Activated gamma-delta T cell treated with Interleukin-2 at 50 U/mL for 16 hours (primary cell): ENCODE measurements at places on chromosomes 4 and X.

- DNase-seq: no peak
Measured at GRCh38 chr4:82232891-82233290, 140.9 kb downstream of the HNRNPD start.

- no peak for DNase-seq
Measured at GRCh38 chr4:112318239-112319142, 21.3 kb downstream of the ALPK1 start.

DNA sequence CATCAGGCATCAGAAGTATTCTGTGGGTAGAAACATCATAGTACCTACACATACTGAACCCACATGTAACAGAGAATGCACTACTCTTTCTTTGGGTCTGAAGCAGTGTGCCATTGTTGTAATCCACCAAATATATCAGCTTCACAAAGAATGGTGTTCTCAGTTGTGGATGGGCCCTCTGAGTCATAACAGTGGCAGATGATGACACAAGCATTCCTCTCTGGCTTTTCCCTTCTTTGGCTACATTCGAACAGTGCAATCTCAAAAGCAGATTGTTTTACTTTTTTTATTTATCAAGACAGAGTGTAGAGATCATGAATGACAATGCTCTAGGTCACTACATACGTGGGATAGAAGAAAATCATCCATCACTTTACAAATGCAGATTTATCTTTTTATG is 247.2 kb upstream of the EPHA5 start:
- no peak for DNase-seq

DNA sequence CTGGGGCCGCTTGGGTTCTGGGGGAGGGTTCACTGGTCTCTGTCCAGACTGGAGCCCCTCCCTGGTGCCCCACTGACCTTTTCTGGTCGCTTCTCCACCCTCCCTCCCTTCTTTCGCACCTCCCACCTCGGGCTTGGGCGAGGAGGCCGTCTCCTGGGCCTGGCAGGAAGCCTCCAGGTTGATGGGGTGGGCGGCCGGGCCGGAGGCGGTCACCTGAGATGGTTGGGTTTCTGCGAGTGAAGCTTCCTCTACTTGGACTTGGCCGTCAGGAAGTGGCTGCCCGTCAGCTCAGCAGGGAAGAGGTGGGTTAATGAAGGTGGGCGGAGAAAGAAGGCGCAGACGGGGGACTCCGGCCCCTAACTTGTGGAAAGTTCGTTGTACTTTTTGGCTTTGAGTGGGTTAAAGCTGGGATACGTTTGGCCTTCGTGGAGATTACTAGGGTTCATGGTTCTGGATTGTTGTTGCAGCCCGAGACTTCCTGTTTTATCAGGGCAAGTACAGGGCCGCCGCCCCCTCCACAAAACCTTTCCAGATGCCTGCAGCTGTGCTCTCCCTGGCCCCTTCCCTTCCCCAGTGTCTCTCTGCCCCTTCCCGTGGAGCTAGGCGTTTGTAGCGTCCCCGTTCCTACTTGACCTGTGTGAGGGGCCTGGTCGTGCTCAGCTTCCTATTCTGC is 1.2 kb downstream of the AKAP17A start:
- no peak for DNase-seq

GRCh38 chr4:57089549-57089948 is 20.6 kb downstream of the IGFBP7 start:
- no peak for DNase-seq

DNA sequence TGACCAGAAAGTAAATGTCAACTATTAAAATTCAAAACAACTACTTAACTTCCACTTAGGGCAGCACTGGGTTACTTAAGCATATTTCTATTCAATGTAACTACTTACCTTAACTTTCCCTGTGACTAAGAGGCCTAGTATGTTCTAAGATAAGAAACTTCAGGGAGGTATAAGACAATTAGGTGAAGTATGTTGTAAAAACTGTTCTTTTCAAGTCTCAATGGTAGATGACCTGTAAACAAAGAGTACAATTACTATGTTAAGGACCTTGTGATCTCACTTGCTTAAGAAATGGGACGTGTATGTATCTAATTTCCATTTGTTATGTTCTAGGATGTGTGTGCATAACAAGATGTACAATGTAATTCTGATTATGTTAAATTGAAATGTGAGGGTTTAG is 960.5 kb downstream of the CCSER1 start:
- DNase-seq: no peak
